ENCODE measurements at places on chromosomes 7 and 10.

- DNase-seq = no peak
These were observed 19.8 kb downstream of the ZNF107 start for GRCh38 chr7:64685741-64686140.

DNA sequence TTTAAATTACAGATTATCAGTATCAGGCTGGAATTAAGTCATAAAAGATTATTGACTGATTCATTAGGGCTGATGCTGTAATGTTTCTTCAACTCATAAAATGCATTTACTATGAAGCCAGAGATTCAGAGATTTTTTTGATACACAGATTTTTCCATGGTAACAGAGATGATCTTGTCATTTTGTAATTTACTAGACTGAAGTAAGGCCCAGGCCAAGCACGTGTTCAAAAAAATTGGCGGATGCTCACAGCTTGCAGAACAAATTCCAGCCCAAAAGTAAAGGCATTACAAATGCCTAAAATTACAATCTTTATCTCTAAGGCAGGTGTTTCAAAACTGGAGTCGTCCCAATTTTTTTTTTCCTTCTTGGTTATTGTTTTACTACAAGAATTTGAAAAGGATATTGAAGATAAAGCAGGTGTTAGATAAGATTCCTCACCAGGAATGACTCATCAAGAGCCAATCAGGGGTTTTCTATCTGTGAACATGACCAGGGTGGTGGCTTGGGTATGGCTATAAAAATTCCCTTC is 78.4 kb upstream of the MEOX2 start:
- no peak for DNase-seq

- no peak for DNase-seq
These were observed 154.1 kb downstream of the LHFPL3 start for GRCh38 chr7:104482362-104483037.

DNA sequence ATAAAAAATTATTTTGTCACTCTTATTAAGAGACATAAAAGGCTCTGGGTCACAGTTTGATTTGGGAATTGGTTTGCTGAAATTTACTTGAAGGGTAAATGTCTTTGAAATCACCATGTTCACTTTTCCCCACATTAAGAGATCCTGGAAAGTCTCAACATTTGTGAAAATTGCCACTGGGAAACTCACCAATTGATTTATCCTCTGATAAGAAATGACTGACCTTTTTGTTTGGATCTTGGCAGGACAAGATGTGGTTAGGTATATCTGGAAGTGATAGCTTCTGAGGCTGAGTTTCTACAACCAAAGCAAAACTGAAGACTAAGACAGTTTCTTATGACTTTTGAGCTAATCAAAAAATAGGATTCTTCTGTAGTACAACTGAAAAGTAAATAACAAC is 107.1 kb upstream of the TMEM106B start:
- no peak for DNase-seq

- DNase-seq = peak; percentile 93
These were observed 186.2 kb downstream of the REEP3 start for GRCh38 chr10:63707254-63707910.

DNA sequence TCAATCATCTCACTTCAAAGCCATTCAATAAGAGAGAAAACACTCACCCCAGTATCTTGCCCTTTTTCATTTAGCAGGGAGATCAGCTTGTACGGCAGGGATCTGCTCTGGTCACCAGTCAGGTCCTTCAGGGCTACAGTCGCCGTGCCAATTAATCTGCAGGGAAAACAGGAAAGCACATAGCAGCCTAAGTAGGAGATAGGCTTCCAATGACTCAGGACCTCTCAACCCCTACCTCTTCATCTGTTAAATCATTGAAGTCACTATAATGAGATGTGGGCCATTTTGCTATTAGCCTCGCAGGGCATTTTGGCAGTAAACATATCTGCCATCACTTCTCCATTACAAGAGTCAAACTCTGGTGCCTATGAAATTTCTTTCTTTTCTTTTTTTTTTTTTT is 50.8 kb downstream of the MYOF start:
- DNase-seq = no peak
